ENCODE measurements at places on chromosomes 2 and 18. TPM values are rescaled to one million over a fixed set of nuclear protein-coding genes. Genes with fewer than 3 reads are reported as not detected.
A peak's percentile ranks its signal among the peaks of the same experiment; 100 is the strongest.

GRCh38 chr18:58531236-58531635, 97.7 kb downstream of the ALPK2 start:
- no peak for DNase-seq

GRCh38 chr2:227325839-227326195, 766 bp downstream of the MFF start:
- no peak for DNase-seq

GRCh38 chr2:19068206-19068605, 290.2 kb downstream of the OSR1 start:
- DNase-seq: no peak

Gene LOXHD1
- not detected for polyA plus RNA-seq

Gene NEU2
- not detected for polyA plus RNA-seq

GRCh38 chr2:182949572-182950189, 83.2 kb upstream of the FRZB start:
- DNase-seq: no peak

DNA sequence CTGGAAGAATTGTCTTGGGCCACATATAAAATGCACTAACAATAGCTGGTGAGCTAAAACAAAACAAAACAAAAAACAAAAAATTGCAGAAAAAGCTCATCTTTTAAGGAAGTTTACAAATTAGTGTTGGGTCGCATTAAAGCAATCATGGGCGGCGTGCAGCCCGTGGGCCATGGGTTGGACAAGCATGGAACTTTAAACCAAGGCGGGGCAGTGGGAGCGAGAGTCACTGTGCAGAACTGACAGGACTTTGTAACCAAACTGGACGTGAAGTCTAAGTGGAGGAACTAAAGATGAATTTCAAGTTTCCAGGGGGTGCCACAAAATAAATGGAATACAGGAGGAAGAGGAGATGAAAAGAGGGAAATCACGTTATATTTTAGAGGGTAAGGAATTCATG, 80.7 kb downstream of the PSMG2 start:
- DNase-seq: no peak

- no peak for DNase-seq
These were observed 52.7 kb downstream of the SPRED2 start for GRCh38 chr2:65379721-65380171.

GRCh38 chr18:60676815-60677214, 304.2 kb upstream of the MC4R start:
- DNase-seq: no peak

DNA sequence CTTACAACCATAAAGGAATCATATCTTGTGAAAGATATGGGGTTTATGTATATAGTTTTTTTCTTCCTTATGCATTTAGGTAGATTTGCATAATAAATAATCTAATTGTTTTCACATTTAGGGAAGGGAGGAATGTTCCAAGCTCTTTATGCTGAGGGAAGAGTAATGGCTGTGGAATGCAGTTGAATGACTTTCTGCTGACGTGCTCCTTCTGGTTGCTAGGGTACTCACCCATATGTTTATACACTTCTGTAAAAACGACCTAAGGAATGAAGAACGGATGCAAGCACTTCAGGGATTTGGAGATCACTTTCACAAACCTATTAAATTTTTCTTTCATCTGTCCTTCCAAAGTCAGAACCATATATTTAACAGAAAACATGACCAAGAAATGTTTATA, 29.2 kb upstream of the PPP4R1 start:
- peak; percentile 96 for DNase-seq

DNA sequence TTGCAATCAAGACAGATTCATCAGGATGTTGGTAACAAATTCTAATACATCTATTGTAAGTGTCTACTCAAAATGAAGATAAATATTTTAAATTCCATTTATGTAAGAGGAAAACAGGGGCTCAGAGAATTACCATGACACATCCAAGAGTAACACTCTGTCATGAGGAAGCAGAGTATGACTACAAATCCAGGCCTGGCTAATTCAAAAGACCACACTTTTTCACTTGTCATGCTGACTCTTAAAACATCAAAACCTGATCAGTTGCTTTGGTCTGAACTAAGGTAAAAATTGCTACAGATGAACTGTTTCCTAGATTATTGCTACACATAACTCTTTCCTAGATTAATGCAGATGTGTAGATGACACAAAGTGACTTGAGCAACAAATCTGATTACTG, 880.6 kb downstream of the TSN start:
- no peak for DNase-seq

Gene DSG3
- not detected for polyA plus RNA-seq

DNA sequence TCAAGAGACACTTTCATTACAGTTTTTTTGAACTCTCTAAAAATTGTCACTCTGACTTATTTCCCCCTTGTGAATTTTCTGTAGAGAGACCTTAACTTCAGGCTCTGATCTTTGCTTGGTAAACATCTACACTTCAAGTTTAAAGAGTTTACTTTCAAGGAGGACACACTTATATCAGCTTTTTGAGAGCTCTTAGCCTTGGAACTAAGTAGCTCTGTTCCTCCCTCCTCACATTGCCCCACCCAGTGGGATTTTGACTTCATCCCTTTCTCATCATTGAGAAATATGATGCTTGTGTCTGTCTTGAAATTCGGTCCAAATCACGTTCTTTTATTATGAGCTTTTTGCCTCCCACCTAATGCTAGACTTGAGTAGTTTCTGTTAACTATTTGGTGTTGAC, 433.4 kb upstream of the MEIS1 start:
- no peak for DNase-seq

GRCh38 chr2:231646476-231646875, 53.8 kb downstream of the TEX44 start:
- no peak for DNase-seq

Measured in BJ (cell line).